ENCODE measurements at places on chromosomes 2 and 18.

- DNase-seq: no peak
Measured at GRCh38 chr2:11379558-11379957, 35.1 kb upstream of the ROCK2 start.

DNA sequence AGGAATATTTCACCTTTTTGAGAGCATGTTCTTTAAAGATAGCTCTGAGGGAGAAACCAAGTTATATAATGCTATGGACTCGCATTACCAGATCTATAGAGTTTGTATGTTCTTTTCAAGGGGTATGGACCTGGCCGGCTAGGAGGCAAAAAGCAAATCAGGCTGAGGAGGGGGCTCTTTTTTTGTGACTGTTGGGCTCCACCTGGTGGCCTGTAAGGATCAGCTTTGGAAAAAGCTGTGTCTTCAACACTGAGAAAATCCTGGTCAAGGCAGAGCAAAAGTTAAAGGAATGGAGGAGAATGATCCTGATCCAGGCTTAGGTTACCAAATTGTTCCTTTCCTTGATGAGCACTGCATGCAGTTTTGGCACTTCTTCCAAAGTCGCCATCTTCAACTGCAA lies 180.5 kb downstream of the DIS3L2 start:
- DNase-seq: no peak

- DNase-seq: no peak
Measured at GRCh38 chr2:64757126-64757525, 103.4 kb upstream of the SERTAD2 start.

DNA sequence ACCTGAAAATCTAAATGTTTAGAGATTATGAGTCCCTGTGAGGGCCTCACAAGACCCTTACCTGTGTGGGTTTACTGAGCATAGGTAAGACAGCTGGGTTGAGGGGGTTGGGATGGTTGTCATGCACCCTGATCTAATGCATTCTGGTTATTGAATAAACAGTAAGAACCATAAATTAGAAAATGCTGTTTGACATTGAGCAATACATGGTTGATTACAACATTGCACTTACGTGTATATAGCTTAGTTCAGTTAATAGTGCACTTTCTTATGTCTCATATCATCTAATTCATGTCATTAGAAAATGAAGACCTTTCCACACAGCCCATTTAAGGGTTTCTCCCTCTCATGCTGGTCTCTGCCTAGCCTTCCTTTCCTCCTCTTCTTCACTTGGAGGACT lies 253.5 kb upstream of the ATP5MC3 start:
- DNase-seq: no peak

- DNase-seq: no peak
Measured at GRCh38 chr2:124001696-124002430, 23.2 kb upstream of the CNTNAP5 start.

- no peak for DNase-seq
Measured at GRCh38 chr2:127080938-127081755, 25.8 kb downstream of the BIN1 start.

DNA sequence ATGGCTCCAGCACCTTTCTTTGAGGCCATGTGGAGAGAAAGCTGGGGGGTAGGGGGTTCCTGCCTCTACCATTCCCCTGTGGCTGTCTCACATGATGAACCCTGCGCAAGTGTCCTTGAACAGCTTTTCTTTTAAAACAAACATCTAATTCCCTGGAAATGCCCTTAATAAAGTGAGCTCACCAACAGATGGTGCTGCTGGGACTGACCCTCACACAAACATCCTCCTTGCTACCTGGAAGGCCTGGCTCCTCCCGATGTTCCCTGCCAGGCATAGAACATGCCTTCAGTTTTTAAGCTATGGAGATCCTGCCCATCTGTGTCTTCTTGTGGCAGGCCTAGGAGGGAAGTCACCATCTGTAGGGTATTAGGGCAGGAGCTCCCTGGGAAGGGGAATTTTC lies 60.7 kb upstream of the GATA6 start:
- no peak for DNase-seq

DNA sequence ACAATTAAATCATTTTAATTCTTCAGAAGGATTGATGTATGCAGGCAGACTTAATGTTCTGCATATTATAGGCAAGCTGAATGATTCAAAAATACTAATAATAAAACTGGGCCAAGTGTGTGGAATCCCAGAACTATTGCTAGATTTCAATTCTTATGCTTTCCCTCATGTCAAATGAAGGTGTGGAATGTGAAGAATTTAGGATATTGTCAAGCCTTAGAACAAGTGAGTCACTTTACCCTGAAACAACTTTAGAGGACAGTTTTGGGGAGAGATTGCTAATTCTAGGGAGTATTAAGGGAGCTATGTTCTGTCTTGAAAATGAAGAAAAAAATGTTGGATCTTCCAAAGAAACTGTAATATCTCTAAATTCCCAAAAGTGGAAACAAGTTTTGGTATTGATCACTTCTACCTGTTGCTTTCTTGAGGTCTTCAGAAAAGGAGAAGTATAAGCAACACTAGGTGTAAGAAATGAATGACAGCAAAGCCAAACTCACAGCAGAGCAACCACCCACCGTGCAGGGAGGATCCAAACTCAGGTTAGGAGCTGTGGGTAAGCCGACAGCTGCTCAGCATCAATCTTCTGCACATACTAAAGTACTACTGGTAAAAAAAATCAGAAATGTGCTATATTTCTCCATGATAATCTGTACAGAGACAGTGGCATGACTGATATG lies 818.1 kb downstream of the SLC4A3 start:
- DNase-seq: no peak

- no peak for DNase-seq
Measured at GRCh38 chr2:86700690-86701089, 19.4 kb upstream of the RMND5A start.

DNA sequence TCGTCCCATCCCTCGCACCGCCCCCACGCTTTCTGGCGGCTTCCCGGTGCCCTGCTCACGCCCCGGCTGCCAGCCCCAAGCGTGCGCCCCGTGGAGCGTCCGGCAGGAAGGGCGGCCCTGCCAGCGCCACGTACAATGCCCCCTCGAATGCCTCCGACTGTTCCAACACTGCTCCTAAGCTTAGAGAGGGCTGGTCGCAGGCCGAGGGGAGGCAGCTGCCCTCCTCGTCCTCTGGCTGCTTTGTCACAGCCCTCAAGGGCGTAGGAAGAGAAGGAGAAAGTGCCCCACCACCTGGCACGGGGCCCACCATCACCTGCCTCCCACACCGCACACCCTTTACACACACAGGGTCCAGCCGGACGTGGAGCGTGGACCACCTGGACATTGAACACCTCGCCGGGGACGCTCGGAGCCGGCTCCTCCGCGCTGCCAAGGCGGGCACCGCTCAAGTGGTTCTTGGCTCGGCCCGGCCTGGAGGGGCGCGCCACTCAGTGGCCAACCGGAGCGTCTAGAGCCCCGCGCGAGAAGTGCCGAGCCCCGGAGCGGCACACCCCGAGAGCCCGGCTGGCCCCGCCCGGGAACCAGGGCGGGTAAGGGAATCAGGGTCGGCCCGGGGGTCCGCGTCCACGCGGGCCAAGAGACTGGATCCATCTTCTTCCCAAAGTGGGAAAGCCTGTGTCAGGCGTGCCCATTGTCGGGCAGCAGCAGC lies 830 bp downstream of the DNER start:
- no peak for DNase-seq

DNA sequence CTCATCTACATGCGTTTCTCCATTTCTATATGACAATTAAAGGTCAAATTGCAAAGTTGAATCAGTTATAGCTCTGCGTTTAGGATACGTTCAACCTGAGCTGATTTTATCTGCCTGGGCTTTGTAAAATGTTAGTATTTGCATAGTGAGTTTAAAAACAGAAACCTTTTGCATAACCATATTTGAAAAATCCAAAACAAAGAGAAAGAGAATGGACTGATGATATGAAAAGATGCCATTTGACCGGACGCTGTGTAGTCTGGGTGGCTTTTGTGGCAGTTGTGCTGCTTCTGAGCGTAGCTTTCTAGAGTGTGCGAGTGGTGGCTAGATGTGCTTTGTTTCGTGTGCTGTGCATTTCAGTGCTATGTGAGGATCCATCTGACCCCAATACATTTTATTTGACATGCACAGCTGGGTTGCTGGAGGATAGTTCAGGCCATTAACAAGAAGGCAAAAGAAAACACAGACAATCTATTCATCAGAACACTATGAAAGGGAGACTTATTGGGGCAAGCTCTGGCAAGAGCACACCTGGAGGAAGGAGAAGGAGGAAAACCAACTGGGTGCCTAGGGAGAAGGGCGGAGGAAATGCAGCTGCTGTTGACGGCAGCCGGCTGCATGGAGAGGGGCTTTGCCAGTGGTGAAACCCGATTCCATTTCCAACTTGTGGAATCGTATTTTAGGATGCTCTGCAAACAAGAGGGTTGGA lies 126.8 kb downstream of the ACOXL start:
- DNase-seq: no peak

DNA sequence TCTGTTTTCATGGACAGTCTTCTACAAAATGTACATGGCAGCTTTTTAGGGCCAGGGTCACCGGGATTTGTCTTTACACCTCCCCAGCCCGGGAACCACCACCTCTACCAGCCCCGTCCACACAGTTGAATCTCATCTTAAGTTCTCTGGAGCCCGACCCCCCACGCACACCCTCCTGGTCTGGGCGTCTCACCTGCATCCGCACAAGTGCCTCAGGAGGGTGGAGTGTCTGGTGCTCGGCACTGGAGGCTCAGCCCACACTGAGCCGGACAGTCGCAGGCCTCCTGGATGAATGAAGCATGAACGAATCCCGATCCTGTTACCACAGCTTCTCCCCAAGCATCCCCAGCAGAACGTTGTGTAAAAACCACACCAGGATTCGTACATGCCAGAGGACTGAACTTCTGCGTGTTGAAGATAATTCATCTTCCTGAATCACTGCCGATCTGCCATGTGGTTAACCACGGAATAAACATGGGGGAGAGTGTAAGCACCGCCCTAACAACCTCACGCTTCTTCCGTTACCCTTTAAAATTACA lies 162.0 kb downstream of the RTP5 start:
- DNase-seq: no peak

GRCh38 chr2:152546230-152546837 lies 170.9 kb downstream of the PRPF40A start:
- no peak for DNase-seq

- no peak for DNase-seq
Measured at GRCh38 chr2:24123922-24124580, 782 bp downstream of the FAM228B start.

DNA sequence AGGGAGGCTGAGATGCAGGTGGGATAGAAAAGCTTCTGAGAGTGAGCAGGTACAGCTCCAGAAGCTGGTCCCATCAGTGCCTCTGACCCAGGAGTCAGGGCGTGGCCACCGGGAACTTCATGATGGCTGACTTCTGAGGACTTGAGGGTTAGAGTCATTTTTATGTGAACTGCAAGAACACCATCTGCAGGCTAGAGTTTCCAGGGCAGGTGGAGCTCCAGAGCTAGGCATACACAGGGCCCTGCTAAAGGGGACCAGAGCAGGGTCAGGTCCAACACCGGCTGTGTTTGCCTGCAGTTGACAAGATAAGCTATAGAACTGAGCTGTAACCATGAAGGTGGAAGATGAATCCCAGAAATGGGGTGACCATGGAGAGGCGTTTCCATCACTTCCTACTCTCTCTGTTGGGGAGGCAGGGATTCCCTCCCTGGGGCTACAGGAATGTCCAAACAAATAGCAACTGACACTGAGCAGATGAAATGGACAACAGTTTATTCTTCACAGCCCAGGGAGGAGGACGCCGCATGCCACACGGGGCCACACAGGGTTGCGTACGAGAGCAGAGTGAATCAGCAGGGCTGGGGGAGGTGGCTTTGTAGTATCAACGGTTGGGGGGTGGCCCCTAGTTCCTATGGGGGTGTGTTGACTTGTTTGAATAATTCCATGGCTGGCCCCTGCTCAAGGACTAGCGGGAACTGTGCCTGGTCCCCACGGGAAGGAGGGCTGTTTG lies 77.6 kb upstream of the ZNF516 start:
- DNase-seq: no peak

- DNase-seq: no peak
Measured at GRCh38 chr2:206218796-206219499, 55.5 kb upstream of the ZDBF2 start.

DNA sequence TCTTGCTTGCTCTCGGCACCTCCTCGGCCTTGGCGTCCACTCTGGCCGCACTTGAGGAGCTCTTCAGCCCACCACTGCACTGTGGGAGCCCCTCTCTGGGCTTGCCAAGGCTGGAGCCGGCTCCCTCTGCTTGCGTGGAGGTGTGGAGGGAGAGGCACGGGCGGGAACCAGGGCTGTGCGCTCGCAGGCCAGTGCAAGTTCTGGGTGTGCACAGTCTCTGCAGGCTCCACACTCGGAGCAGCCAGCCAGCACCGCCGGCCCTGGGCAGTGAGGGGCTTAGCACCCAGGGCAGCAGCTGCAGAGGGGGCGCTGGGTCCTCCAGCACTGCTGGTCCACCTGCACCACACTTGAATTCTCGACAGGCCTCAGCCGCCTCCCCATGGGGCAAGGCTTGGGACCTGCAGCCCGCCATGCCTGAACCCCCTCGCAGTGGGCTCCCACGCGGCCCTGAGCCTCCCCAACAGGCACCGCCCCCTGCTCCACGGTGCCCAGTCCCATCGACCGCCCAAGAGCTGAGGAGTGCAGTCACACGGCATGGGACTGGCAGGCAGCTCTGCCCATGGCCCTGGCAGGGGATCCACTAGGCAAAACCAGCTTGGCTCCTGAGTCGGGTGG lies 411.2 kb upstream of the CHAC2 start:
- DNase-seq: no peak

GRCh38 chr18:29351171-29351570 lies 1174.2 kb upstream of the CDH2 start:
- DNase-seq: no peak

- DNase-seq: no peak
Measured at GRCh38 chr2:146246002-146246735, 1598.7 kb upstream of the ACVR2A start.

- DNase-seq: no peak
Measured at GRCh38 chr2:85746321-85747004, 7.3 kb upstream of the ATOH8 start.

DNA sequence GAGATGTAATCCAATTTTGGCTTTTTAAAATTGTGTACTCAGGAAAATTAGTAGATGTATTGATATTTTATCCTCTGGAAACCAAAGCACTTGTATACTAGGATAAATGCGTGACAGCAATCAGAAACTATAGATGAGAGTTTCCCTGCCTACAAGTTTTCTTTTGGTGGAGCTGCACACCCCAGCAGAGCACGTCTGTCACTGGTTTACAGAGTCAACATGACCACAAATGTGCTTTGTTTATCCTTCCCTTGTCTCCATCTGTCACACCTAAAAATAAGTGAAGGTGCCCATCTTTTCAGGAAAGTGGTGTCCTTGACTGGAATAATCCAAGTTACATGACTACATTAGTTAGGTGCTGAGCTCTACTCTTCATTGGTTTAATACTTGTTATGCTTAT lies 210.4 kb upstream of the DSEL start:
- no peak for DNase-seq

- DNase-seq: no peak
Measured at GRCh38 chr2:62966991-62967390, 83.6 kb upstream of the OTX1 start.

GRCh38 chr2:190532581-190532980 lies 1.9 kb downstream of the NEMP2 start:
- no peak for DNase-seq

- DNase-seq: no peak
Measured at GRCh38 chr2:218218268-218219185, 1.5 kb downstream of the ARPC2 start.

- no peak for DNase-seq
Measured at GRCh38 chr2:142065156-142065555, 65.7 kb downstream of the LRP1B start.
